ENCODE measurements at places on chromosomes 3 and 15. TPM values are rescaled to one million over a fixed set of nuclear protein-coding genes. Genes with fewer than 3 reads are reported as not detected.
A peak's percentile ranks its signal among the peaks of the same experiment; 100 is the strongest.

DNA sequence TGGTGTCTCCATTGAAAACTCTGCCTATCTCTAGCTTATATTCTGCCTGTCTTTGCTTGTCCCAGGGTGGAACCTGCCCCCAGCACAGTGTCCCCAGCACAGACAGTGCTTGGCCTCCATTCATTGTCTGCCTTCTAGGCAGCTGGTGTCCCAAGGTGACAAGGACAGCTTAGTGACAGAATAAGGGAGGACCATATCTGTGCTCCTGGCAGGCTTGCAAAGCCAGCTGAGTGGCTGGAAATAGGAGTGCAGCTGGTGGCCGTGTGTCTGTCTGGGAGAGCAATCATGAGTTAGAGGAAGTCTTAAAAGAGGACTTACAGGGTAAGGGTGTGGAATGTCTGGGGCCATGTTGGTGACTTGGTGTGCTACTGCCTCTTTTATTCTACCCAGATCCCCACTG, 33.4 kb downstream of the SCN5A start:
- DNase-seq: no peak

GRCh38 chr3:57952208-57952631, 56.0 kb upstream of the FLNB start:
- no peak for DNase-seq

The GATM gene
- total RNA-seq: 0.91 TPM

- DNase-seq: no peak
Measured at GRCh38 chr3:52534281-52535183, 875 bp upstream of the NT5DC2 start.

DNA sequence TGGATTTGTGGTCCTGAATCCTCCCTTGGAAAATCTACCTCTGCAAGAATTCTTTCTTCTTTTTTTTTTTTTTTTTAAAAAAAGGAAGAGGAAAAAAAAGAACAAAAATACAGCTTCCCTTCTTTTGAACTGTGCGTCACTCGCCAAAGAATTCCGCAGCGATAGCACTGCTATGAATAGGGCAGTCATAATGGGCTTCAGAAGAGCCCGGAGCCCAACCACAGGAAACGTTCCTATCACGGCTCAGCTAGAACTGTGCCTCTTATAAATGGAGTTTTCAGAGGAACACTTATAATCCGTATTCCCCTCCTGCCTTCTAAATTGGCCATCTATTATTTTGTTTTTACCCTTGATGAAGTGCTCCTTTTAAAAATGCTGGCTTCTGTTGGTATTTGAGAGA, 227.7 kb downstream of the ADAMTS17 start:
- DNase-seq: peak; percentile 43

The MASP1 gene
- total RNA-seq: not detected

Data from activated naive CD4-positive, alpha-beta T cell treated with anti-CD3 and anti-CD28 coated beads for 36 hours (primary cell).